ENCODE measurements at places on chromosomes 6 and 20.

GRCh38 chr6:2899596-2899995, 3.5 kb downstream of the SERPINB9 start:
- no peak for DNase-seq

- no peak for DNase-seq
These were observed 54.7 kb downstream of the RAB44 start for GRCh38 chr6:36752187-36752885.

GRCh38 chr6:7691675-7692452, 34.0 kb upstream of the BMP6 start:
- peak; percentile 78 for DNase-seq

DNA sequence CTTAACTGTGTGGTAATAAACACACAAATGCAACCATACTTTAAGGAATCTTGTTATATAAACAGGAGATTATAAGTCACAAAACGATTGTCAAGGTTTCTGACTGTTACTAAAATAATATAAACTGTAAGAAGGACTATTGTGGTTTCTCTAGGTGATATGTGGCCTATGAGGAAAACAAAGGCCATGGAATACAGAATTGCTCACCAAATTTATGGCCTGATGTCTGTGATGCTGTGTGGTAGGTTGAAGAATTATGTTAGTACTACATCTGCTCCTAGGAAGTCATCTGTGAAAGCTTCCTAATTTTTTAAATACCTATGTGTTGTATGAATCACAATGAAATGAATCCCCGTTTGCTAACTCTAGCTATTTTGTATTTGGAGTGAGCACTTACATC, 875.4 kb upstream of the MAP3K7 start:
- no peak for DNase-seq

- no peak for DNase-seq
These were observed 40.0 kb upstream of the LYRM2 start for GRCh38 chr6:89678531-89678930.

GRCh38 chr6:26597389-26597766, 625 bp downstream of the ABT1 start:
- DNase-seq: no peak

DNA sequence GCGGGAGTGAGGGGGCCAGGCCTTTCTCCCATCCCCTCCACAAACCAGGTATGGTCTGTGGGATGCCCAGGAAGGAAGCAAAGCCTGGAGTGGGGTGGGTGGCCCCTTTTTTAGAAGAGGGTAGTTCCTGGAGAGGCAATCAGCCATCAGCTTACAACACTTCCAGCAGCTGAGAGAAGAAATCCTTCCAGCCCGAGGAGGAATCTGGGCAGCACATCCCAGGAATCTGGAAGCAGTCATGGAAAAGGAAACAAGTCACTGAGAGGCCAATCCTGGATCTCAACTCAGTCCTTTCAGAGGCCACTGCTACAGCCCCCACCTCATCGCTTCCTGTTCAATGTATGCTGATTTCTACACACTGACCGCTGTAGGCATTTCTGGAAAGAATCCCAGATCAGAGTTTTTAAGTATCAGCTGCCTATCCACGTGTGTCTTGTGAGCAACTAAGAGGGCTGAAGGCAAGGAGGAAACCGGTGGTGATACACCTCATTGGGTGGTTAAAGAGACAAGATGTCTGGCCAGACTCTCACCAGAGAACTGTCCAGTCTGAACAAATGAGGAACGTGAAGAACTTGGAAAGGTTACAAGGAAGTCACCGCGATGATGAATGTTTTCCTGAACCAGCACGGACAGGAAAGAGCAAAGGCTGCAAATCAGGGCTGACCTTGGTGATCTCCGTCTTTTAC, 92.9 kb upstream of the SHLD1 start:
- no peak for DNase-seq

DNA sequence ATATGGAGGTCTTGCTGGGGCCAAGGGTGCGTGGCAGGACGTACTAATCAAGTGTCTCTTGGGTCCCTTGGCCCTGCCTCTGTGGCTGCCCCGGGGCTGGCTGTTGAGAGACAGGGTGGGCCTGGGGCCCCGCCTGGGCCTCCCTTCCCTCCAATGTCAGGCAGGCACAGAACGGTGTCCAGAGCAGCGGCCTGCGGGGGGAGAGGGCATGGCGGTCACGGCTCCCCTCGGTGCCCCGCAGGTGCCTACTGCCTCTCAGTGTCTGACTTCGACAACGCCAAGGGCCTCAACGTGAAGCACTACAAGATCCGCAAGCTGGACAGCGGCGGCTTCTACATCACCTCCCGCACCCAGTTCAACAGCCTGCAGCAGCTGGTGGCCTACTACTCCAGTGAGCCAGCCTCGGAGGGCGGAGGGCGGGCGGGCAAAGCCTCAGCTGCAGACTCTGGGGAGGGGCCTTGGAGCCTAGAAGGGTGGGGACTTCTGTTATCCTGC, 50.0 kb downstream of the SRC start:
- DNase-seq: no peak

DNA sequence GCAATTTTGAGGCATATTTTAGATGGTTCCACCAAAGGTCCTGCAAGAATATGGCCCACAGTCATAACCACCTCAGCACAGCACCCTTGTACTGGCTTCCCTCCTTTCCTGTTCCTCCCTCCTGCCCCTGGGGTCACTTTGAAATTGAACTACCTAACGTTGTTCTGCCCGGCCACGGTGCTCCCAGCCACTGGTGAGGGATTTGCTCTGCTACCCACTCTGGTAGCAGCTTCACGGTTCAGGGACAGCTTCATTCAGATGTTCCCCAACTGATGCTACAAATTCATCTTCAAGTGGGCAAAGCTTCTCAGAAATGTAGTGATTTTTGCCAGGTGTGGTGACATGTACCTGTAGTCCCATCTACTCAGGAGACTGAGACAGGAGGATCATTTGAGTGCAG, 7.9 kb upstream of the NELFCD start:
- DNase-seq: no peak

- DNase-seq: no peak
These were observed 33.6 kb downstream of the TFAP2A start for GRCh38 chr6:10381133-10381829.

- DNase-seq: no peak
These were observed 4.9 kb upstream of the CDSN start for GRCh38 chr6:31125162-31125561.

- DNase-seq: no peak
These were observed 3.0 kb downstream of the THBD start for GRCh38 chr20:23046431-23046830.

DNA sequence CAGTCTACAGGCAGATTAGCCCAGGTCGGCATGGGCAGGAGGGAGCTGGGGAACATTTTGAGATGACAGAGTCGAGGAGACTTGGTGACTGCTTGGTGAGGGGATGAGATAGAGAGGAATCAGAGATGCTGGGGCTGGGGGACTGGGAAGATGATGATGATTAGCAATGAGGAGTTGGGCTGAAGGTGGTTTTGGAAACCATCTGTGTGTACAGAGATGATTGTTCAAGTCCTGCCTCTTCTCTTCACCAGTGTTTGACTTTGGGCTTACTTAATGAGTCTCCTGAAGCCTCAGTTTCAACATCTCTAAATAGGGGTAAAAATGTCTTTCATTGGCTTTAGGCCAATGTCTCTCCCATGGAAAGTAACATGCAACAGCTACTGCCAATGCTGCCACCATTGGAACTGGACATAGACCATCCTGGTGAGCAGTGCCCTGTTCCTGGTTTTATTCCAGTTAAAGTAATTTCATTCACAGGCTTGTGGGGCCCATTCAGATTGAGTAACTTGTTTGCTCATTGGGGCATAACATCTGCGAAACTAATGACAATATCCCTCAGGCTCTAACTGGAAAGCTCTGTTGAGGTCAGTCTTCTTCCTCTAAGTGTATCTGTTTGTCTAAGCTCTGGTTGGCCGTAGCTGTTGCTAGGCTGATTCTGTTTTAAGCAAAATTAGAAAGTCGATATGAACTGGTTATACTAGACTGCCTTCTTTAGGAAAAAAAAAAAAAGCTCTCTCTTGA, 99.1 kb downstream of the ARMC2 start:
- no peak for DNase-seq

GRCh38 chr6:158545043-158545966, 14.6 kb upstream of the TMEM181 start:
- peak; percentile 40 for DNase-seq

GRCh38 chr6:108169464-108170331, 3.9 kb downstream of the NR2E1 start:
- DNase-seq: no peak

DNA sequence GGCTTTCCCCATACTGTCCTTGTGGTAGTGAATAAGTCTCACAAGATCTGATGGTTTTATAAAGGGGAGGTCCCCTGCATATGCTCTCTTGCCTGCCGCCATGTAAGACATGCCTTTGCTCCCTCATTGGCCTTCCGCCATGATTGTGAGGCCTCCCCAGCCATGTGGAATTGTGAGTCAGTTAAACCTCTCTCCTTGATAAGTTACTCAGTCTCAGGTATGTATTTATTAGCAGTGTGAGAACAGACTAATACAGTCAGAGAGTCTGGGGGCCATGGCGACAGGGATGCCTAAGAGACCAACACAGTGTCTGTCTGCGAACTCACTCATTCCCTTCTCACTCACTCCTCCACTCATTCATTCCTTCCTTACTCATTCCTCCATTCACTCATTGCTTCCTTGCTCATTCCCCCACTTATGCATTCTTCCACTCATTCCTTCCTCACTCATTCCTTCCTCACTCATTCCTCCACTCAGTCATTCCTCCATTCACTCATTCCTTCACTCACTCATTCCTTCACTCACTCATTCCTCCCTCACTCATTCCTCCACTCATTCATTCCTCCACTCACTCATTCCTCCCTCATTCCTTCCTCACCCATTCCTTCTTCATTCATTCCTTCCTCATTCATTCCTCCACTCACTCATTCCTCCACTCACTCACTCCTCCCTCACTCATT, 137.5 kb upstream of the AGPAT4 start:
- no peak for DNase-seq
